Gastrocnemius medialis (tissue), 4 donors: ENCODE measurements at places on chromosomes 11 and 22. TPM values are rescaled to one million over a fixed set of nuclear protein-coding genes. Genes with fewer than 3 reads are reported as not detected.

The LRRC32 gene
- total RNA-seq: 27.4 TPM

The TMEM126B gene
- total RNA-seq: 32.3 TPM

The FAM180B gene
- total RNA-seq: not detected

The CDC42BPG gene
- total RNA-seq: 0.15 TPM

DNA sequence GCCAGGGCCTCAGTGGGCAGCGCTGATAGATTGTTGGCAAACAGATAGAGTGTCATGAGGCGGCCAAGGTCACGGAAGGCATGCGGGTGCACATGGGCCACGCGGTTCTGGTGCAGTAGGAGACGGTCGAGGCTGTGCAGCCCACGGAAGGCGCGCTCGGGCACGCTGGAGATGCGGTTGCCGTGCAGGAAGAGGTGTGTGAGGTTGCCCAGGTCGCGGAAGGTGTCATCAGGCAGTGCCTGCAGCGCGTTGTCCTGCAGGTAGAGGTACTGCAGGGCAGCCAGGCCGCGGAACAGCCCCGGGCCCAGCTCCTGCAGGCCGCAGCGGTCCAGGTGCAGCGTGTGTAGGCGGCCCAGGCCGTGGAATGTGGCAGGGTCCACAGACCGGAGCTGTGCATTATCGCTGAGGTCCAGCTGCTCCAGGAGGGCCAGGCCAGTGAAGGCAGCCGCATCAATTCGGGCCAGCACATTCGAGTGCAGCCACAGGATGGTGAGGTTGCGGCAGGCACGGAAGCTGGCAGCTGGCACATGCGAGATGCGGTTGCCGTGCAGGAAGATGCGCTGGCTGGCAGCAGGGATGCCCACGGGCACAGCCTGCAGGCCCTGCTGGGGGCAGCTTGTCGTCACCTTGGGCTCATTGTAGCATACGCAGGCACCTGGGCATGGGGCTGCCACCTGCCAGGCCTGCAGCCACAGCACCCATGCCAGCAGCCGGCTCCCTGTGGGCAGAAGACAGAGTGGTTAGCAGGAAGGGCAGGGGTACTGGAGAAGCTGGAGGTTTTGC is 25.5 kb downstream of the RTN4R start:
- no peak overlapping the region for H3K27ac ChIP-seq
- DNase-seq: no peak
- peaks cover 14% of the 10 kb centered on the region for H3K4me1 ChIP-seq
- H3K4me3 ChIP-seq: no peak overlapping the region
- H3K36me3 ChIP-seq: no peaks in the 10 kb centered on the region

DNA sequence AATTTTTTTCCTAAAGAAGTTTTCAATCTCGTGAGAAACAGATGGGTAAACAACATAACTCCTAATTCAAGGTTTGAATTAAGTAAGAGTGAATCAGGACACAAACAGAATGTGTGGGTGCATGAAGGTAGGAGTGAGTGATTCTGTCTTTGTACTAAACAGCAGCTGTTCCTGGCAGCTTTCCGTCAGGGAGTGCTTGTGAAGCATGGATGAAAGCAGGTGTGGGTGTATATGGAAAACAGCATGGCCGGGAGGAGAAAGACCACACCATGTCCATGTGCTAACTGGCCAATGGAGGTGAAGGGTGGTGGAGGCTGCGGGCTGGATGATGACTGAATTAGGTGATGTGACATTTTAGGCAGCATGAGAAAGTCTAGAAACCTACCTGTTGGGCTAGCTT is 49.6 kb downstream of the BARX2 start:
- H3K36me3 ChIP-seq: no peaks in the 10 kb centered on the region
- H3K27ac ChIP-seq: no peak overlapping the region
- DNase-seq: no peak
- H3K27me3 ChIP-seq: peaks cover 4% of the 10 kb centered on the region

GRCh38 chr11:293271-293851 is 4.4 kb downstream of the PGGHG start:
- H3K27me3 ChIP-seq: peaks cover under 1% of the 10 kb centered on the region
- H3K27ac ChIP-seq: no peak overlapping the region
- DNase-seq: no peak
- H3K36me3 ChIP-seq: no peaks in the 10 kb centered on the region
- H3K4me3 ChIP-seq: no peak overlapping the region

DNA sequence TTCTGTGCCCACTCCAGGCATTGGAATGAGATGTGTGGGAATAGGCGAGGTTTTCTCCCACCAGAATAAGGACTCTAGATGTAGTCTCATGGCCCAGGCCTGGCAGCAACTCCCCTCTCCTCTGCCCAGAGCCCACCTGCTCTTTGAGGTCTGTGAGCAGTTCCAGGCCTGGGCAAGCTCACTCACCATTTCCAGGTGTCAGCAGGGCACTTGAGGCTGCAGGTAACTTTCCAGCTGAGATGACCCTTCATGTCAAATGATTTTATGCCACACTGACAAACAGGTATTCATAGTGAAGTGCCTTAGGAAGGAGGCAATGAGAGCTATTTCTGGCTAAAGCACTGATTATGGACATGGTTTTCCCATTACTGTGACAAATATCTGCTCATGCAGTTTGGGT is 123.3 kb upstream of the CCDC90B start:
- H3K27ac ChIP-seq: peak overlapping the region; percentile 71
- H3K4me1 ChIP-seq: peaks cover 23% of the 10 kb centered on the region
- H3K4me3 ChIP-seq: no peak overlapping the region

DNA sequence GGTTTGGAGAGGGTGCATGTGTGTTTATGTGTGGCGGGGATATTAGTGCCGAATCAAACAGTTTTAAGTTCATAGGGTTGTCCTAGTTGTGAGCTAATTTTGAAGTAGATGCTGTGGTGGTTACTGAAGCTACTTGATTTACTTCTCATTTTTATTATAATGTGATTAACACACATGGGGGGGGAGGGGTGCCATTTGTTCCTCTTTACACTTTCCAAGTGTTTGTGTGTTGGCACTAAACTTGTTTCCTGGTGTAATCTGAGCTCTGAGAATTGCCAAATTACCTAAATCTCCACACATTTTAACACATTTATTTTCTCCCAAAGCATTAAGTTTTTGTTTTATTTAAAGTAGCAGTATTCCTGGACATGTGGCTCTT is 60.1 kb downstream of the ZNRF3 start:
- H3K4me3 ChIP-seq: no peak overlapping the region
- H3K36me3 ChIP-seq: no peaks in the 10 kb centered on the region
- H3K4me1 ChIP-seq: peaks cover 24% of the 10 kb centered on the region
- no peak overlapping the region for H3K27ac ChIP-seq
- DNase-seq: no peak
